ENCODE measurements at places on chromosomes 5 and 9.

DNA sequence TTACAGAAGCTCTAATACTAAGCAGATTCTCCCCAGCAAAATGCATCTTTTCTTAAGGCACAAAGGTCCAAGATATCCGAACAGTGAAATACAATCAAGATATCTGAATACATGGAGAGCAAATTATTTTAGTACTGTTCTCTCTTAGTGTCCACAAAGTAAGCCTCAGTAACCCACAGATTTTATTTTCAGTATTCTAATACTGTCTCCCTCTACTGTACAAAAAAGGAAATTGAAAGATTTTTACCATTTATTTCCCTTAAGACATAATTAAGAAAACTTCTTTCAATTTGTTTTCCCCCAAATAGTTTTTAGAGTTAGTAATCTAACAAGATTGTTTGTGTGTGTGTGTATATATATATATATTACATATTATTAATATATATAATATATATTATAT, 24.7 kb upstream of the NOL6 start:
- DNase-seq = no peak
- no peak overlapping the region for H3K4me3 ChIP-seq
- no peaks in the 10 kb centered on the region for H3K4me1 ChIP-seq
- no peak overlapping the region for H3K27ac ChIP-seq
- H3K36me3 ChIP-seq = no peaks in the 10 kb centered on the region

DNA sequence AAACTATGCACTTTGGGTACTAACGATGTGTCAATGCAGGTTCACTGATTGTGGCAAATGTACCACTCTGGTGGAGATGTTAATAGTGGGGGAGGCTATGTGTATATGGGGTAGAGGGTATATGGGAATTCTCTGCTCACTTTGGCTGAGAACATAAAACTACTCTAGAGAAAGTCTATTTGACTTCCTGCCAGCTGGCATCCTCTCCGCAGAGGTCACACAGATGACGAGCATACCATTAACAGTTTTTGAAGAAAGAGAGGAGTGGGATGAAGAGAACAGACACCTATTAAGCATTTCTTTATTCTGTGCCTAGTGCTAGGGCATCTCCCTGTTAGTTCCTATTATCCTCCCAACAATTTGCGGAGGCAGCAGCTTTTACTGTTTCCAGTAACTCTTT, 58.4 kb upstream of the TRIM32 start:
- no peaks in the 10 kb centered on the region for H3K27me3 ChIP-seq
- H3K27ac ChIP-seq = no peak overlapping the region
- no peak overlapping the region for H3K4me3 ChIP-seq
- DNase-seq = no peak
- H3K36me3 ChIP-seq = peaks cover 1% of the 10 kb centered on the region

GRCh38 chr5:38601863-38602298, 45.4 kb upstream of the LIFR start:
- no peaks in the 10 kb centered on the region for H3K36me3 ChIP-seq

DNA sequence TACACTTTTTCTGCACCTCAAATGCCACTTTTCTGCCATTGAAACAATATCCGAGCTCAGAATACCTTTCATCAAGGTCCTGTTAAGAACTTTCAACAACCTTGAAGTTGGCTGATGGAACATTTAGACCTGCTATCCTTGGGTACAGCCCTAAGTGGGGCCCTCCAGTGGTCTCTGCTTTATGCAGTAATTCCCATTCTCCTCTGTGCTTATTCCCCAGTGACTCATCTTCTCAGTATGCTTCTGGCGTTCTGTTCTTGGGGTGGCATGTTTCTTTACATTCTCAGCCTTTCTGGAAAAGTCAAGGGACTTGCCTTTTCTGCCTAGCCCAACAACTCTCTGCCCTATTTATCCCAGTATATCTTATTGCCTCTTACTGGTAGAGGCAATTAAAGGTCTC, 7.1 kb downstream of the ANP32B start:
- no peaks in the 10 kb centered on the region for H3K27me3 ChIP-seq
- H3K27ac ChIP-seq = peak overlapping the region; percentile 68
- peak overlapping the region; percentile 34 for H3K4me3 ChIP-seq
- DNase-seq = no peak
- peaks cover 4% of the 10 kb centered on the region for H3K36me3 ChIP-seq
- H3K4me1 ChIP-seq = peaks cover 91% of the 10 kb centered on the region

DNA sequence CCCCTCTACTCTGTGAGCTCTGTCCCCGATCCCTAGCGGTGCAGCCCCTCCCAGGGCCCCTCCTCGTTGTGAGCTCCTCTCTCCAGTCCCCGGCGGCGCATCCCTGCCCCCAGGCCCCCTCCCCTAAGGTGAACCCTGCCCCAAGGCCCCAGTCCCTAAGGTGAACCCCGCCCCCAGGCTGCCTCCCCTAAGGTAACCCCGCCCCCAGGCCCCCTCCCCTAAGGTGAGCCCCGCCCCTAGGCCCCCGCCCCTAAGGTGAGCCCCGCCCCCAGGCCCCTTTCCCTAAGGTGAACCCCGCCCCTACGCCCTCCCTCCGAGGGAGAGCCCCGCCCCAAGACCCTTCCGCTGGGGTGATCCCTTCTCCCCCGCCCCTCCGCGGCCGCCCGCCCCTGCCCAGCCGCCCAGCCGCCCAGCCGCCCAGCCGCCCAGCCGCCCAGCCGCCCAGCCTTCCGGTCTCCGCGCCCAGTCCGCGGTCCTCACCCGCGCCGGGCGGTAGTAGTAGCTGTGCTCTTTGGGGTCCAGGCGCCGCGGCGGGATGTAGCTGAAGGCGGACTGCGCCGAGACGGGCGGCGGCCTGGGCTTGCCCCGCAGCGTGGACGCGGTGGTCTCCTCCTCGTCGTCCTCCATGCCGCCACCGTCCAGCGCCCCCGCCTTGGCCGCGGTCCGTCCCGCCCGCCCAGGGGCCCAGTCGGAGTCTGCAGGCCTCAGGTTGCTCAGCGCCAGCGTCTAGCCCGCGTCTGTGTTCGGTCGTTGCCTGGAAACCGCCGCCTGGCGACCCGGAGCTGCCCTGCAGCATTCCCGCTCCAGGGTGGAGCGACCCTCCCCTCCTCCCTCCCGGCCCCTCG, at the start of gene CFAP90:
Gene CFAP90, minus strand, starts transcription at position 739 of the 845 bp plus-strand sequence. Its CDS starts 112 bp downstream, at position 627.
- peaks cover 25% of the 10 kb centered on the region for H3K27me3 ChIP-seq
- H3K27ac ChIP-seq = no peak within 1 kb of the TSS
- H3K4me1 ChIP-seq = peaks cover 16% of the 10 kb centered on the region
- peak; percentile 11 for DNase-seq
- H3K36me3 ChIP-seq = peaks cover 3% of the 10 kb centered on the region
- peak within 1 kb of the TSS; percentile 80 for H3K4me3 ChIP-seq

DNA sequence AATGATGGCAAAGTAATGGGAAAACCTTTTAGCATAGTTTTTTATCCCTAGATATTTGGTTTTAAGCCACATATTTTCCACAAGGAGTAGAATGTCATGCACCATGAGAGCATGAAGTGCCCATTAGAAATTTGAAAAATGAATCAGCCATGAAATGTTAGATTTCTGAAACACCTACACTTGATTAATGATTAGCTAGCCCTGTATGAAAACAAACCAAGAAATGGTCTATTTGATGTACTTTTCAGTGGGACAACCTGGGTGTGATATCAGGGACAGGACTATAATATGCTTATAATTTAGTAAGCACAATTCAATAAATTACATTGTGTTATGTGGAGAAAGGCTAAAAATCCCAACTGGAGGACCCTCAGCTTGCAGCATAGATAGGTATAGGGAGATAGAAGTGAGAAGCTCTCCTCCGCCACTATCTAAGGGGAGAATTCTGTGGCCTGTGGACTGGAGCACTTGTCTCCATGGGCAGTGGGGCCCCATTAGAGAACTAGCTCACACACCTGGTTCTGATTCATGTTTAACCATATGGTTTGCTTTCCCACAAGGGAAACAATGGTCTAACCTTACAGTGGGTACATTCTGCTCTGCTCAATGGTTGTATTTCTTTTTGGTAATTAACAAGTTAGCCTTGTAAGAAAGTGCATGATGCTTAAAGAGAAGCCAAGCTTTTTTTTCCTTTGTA, 35.2 kb downstream of the NUP214 start:
- H3K27me3 ChIP-seq = no peaks in the 10 kb centered on the region
- H3K4me1 ChIP-seq = no peaks in the 10 kb centered on the region
- H3K36me3 ChIP-seq = peaks cover 6% of the 10 kb centered on the region
- no peak for DNase-seq
- no peak overlapping the region for H3K4me3 ChIP-seq

GRCh38 chr5:161149078-161149477, 297.1 kb upstream of the ATP10B start:
- H3K36me3 ChIP-seq = no peaks in the 10 kb centered on the region
- no peak overlapping the region for H3K4me3 ChIP-seq
- no peak overlapping the region for H3K27ac ChIP-seq
- no peak for DNase-seq
- H3K27me3 ChIP-seq = no peaks in the 10 kb centered on the region
- H3K4me1 ChIP-seq = no peaks in the 10 kb centered on the region

DNA sequence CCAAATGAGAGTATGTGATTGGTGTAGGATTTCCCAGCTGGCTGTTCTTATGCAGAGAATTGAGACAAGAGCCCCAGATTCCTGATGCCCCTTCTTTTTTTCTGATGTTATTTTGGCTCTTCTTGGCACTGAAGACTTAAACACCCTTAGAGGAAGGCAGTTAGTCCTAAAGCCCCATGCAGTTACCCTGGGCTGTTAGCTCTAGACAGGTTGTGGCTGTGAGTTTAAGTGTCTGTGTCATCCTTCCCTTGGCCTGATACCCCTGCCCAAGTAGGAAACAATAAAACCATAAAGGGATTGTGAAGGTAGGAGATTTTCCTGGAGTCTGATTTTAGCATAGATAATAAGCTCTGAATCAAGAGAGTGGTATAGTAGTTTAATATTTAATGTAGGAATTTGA, 13.2 kb downstream of the TNPO1 start:
- H3K27ac ChIP-seq = no peak overlapping the region
- H3K36me3 ChIP-seq = no peaks in the 10 kb centered on the region
- no peak for DNase-seq

DNA sequence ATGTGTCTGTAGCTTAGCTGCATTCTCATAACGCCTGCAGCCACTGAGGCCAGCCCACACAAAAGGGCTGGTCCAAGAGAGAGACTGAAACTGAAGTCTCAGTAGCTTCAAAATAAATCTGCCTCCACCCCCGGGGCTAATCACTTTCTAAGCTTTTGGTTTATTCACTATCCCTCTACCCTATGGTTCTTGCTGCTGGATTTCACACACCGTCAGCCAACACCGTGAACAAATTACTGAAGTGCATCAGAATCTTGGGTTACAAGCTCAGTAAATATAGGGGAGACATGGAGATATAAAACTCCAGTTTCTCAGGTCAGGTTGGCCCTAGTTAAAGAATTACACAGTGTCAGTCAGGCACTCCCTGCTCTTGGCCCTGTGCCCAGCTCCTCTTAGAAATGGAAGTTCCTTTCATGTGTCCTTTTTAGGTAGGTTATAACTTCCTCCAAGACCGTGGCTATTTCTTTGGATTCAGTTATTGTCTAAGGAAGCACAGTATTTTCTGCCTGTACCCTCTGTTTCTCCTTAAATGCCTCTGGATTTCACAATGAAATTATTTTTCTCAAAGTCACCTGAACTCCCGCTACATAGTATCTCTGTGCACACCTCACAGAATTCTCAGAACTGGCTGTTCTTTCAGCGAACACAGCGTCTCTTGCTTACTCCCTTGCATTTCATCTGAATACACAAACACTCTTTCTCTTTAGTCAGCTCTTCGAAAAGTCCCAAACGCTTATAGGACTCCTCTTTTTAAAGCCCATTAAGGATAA, 112.5 kb downstream of the FAM174A start:
- no peaks in the 10 kb centered on the region for H3K36me3 ChIP-seq
- no peak overlapping the region for H3K27ac ChIP-seq
- H3K4me3 ChIP-seq = peak overlapping the region; percentile 16
- DNase-seq = peak; percentile 18
- H3K27me3 ChIP-seq = no peaks in the 10 kb centered on the region

GRCh38 chr5:86981898-86982297, 285.8 kb upstream of the RASA1 start:
- no peak for DNase-seq
- no peak overlapping the region for H3K27ac ChIP-seq
- no peaks in the 10 kb centered on the region for H3K36me3 ChIP-seq
- H3K27me3 ChIP-seq = peaks cover 10% of the 10 kb centered on the region
- H3K4me3 ChIP-seq = no peak overlapping the region
- no peaks in the 10 kb centered on the region for H3K4me1 ChIP-seq

DNA sequence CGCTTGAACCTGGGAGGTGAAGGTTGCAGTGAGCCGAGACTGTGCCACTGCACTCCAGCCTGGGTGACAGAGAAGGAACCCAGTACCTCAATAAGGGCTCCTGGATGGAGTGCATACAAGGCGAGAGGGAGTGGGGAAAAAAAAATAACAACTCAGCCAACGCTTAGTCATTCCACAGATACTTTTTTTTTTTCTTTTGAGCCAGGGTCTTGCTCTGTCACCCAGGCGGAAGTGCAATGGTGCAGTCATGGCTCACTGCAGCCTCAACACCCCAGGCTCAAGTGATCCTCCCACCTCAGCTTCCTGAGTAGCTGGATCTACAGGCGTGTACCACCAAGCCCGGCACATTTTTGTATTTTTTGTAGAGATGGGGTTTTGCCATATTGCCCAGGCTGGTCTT, 59.5 kb upstream of the GGTA1 start:
- DNase-seq = no peak
- H3K27ac ChIP-seq = no peak overlapping the region
- no peaks in the 10 kb centered on the region for H3K27me3 ChIP-seq
- no peak overlapping the region for H3K4me3 ChIP-seq
- no peaks in the 10 kb centered on the region for H3K36me3 ChIP-seq

DNA sequence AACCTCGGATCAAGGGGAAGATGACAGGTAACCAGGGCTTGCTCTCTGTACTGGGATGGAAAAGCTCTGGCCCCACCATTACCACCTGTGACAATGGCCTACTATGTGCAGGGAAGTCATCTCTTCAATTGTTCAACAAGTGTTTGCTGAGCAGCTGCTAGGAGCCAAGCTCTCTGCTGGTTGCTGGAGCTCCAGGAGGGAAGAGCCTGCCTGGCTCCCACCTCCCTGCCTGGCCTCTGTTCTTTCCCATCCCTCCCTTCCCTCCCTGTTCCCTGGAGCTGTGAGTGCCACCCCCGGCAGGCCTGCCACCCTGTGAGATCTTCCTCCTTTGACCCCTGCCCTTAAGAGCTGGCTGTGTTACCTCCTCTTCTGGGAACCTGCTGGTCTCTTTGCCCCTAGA, 59.7 kb upstream of the IER5L start:
- H3K27ac ChIP-seq = peak overlapping the region; percentile 57
- H3K36me3 ChIP-seq = peaks cover 2% of the 10 kb centered on the region
- H3K4me3 ChIP-seq = peak overlapping the region; percentile 87

Data from activated T-cell treated with anti-CD3 and anti-CD28 coated beads, Interleukin-2, amount 50 U/mL, for 72 hours (primary cell).